Breast epithelium (tissue), 4 donors: ENCODE measurements at places on chromosomes 1 and 21.

GRCh38 chr1:110890474-110891196 lies 17.7 kb downstream of the CD53 start:
- no peak overlapping the region for H3K27ac ChIP-seq
- no peak overlapping the region for H3K4me3 ChIP-seq
- no peak for DNase-seq
- no peaks in the 10 kb centered on the region for H3K27me3 ChIP-seq
- H3K4me1 ChIP-seq, result no peaks in the 10 kb centered on the region

- no peak for DNase-seq
- H3K4me1 ChIP-seq, result no peaks in the 10 kb centered on the region
- no peaks in the 10 kb centered on the region for H3K27me3 ChIP-seq
- H3K27ac ChIP-seq, result no peak overlapping the region
- no peak overlapping the region for H3K4me3 ChIP-seq
- H3K36me3 ChIP-seq, result no peaks in the 10 kb centered on the region
These were observed 8.3 kb downstream of the TNNT2 start for GRCh38 chr1:201369209-201369608.

DNA sequence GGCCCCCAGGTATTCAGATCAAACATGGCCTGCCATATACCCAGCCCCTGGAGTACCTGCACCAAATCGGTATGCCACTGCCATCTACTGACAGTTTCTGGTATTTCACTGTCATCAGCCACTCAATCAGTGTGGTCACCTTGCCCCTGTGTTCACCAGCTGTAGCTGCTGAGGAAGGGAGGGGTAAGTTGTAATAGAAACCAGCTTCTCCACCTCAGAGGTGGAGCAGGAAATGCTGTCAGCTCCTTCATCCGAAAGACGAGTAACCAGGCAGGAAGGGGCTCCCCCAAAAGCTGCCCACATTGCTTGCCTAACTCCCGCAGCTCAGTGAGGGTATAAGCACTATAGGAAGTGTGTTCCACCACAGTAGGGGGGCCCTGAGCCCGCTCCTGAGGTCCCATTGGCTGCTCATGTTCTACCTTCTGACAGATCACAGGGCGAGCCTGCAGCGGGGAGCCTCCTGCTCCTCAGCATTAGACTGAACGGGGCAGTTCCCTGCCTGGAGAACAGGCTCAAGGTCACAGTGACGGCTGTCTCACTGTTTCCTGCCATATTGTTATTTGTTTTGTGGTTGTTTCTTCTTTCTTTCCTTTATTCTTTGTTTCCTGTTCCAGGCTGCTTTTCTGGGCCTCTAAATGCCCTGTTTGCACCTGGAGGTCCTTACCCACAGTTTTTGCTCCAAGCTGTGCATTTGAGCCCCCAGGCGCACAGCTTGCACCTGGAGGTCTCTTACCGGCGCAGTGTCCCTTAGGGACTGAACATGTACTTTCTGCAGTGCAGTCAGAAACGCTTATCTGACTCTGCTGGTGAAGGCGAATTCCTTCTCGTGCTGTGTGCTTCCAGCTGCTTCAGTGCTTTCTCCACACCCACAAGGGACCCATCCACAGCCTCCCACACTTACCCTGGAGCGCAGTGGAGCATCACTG lies 1638.3 kb downstream of the MRPL39 start:
- H3K27ac ChIP-seq, result no peak overlapping the region
- H3K36me3 ChIP-seq, result no peaks in the 10 kb centered on the region
- H3K27me3 ChIP-seq, result no peaks in the 10 kb centered on the region
- no peak for DNase-seq

DNA sequence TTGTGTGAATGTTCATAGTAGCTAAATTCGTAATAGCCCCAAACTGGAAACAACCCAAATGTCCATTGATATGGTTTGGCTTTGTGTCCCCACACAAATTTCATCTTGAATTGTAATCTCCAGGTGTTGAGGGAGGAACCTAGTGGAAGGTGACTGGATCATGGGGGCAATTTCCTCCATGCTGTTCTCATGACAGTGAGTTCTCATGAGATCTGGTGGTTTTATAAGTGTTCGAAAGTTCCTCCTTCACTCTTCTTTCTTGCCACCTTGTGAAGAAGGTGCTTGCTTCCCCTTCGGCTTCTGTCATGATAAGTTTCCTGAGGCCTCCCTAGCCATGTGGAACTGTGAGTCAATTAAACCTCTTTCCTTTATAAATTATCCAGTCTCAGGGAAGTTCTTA lies 11.3 kb downstream of the UBE2G2 start:
- H3K27me3 ChIP-seq, result no peaks in the 10 kb centered on the region
- H3K4me3 ChIP-seq, result no peak overlapping the region
- H3K27ac ChIP-seq, result no peak overlapping the region
- no peaks in the 10 kb centered on the region for H3K4me1 ChIP-seq
- DNase-seq, result no peak

DNA sequence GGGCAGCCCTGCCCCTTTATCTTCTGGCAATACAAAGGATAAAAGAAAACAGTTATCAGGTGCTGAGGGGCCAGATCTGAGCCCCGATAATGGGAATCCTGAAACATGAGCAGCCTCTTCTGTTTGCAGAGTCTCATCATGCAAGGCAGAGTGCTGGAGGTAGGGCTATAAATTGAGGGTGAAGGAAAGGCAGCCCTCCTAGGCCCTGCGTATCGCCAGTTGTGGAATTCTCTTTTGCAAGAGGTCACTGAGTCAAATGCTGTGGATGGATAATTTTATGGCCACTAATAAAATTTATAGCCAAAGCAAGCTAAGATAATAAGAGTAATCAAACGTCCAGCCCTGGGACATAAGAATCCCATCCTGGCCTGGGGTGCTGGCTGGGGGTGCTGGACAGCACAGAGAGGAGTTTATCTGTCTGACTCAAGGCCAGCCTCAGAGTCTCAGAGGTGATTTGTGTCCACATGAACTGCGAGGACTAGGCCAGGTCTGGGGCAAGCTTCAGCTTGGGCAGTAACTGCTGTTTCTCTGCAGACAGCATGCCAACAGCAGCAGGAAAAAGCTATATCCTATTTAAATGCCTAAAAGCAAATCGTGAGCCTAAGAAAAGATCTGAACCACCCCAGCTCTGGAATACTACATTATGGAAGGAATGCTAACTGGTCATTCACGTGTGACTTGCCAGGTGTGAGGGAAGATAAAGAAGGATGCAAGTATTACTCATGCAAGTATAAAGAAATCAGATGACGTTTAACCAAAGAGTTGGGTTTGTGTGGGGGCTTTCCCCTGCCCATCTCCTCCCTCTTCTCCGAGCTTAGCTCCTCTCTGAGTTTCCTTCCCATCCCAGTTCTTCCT lies 254.8 kb downstream of the KIF26B start:
- no peaks in the 10 kb centered on the region for H3K4me1 ChIP-seq
- no peak overlapping the region for H3K4me3 ChIP-seq
- H3K36me3 ChIP-seq, result no peaks in the 10 kb centered on the region
- H3K27ac ChIP-seq, result no peak overlapping the region
- H3K27me3 ChIP-seq, result no peaks in the 10 kb centered on the region

GRCh38 chr1:170685166-170685565 lies 21.2 kb downstream of the PRRX1 start:
- no peak overlapping the region for H3K4me3 ChIP-seq
- DNase-seq, result no peak
- no peaks in the 10 kb centered on the region for H3K27me3 ChIP-seq
- no peaks in the 10 kb centered on the region for H3K4me1 ChIP-seq
- no peak overlapping the region for H3K27ac ChIP-seq

DNA sequence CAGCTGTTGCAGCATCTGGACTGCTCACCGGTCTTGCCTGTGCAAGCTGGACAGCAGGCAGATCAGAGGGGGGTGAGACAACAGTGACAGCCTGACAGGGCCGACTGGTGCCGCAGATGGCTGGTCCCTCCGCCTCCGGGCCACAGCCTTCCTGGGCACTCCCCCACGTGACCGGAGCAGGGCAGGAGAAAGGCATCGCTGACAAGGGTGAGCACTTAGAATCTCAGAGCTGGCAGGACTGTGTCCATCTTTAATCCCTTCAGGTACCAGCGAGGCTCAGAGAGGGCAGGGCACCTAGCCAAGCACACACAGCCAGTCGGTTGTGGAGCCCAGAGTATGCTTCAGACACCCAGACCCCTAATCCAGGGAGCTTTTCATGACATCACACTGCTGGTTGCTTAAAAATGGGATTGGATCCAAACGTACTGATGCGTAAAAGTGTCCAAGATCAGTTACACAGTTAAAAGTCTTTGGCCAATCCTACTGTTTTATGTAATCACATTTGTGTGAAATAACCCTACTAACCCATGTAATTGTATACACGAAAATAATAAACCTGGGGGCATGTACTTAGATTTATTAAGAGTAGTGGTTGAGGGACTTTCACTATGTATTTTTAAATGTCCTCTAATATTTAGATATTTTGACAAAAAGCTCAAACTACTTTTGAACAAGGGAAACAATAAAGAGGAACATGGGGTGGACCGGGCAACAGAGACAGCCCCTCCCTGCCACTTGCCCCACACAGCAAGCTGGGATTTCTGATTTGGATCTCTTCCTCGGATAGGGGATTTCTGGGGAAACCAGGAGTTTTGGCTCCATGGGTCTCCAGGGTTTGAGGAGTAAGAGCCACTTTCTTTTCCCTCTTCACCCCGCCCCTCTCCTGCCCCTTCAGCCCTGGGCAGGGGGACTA lies 758 bp upstream of the CNTN2 start:
- H3K4me1 ChIP-seq, result no peaks in the 10 kb centered on the region
- no peak overlapping the region for H3K27ac ChIP-seq
- DNase-seq, result no peak
- peak overlapping the region; percentile 23 for H3K4me3 ChIP-seq
- H3K27me3 ChIP-seq, result peaks cover 47% of the 10 kb centered on the region
